Fibroblast of skin of right quadriceps (primary cell): ENCODE measurements at places on chromosomes 7 and 10.
A peak's percentile ranks its signal among the peaks of the same experiment; 100 is the strongest.

GRCh38 chr7:142629588-142630260 is 119.5 kb upstream of the PRSS1 start:
- DNase-seq: peak; percentile 68

DNA sequence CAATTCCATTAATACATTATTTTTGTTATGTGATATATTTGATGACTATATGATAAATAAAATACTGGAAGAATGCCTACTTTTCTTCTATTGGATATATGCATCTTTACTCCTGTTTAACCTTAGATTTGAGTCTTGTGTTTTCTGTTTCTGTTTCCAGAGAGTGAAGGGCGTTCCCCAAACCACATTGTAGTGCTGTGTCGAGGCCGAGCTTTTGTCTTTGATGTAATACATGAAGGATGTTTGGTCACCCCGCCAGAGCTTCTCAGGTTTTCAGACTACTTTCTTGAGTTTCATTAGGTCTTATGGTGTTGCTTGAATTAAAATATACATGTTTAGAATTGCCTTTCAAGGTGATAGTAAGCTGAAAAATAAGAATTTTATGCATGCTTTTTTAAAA is 23.8 kb downstream of the CROT start:
- DNase-seq: no peak

- peak; percentile 61 for DNase-seq
These were observed 1002.8 kb upstream of the CELF2 start for GRCh38 chr10:10014846-10015245.

- DNase-seq: no peak
These were observed at the start of gene TAS2R41 for GRCh38 chr7:143477501-143478150. TAS2R41 (plus strand) TSS chr7:143477873; CDS start chr7:143477873, 0 bp downstream.

DNA sequence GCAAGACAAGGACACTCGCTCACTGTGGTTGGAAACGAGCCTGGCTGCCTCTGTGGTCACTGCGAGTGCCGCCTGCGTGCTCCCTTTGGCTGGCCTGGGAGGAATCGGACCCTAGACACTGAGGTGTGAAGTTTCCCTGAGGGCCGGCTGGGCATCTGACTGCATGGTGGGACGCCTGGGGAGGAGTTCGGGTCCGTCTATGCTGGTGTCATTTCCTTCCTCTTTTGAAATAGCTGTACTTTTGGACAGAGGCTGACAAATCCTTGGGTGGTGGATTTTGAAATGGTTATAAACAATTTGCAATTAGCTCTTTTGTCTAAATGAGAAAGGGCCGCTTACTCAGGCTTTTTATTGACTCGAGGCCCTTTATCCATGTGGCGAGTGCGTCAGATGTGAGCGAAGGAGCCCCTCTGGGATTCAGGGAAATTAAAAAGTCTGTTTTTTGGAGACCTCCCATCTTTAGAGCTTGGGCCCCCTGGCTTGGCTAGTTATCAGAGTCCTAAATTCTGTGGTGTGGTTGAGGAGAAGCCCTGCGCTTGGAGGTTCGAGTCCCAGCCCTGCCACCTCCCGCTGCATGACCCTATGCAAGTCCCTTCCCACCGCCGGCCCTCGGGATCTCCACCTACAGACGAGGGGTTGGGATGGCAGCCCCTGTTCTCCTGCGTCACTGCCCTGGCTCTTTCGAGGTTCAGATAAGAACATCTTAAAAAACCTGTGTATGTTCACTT is 147.1 kb downstream of the RGS10 start:
- no peak for DNase-seq
